ENCODE measurements at places on chromosomes 4 and X.

- no peak for DNase-seq
Measured at GRCh38 chr4:89860971-89861370, 24.0 kb upstream of the SNCA start.

GRCh38 chr4:173332021-173332487 lies 2.1 kb downstream of the HMGB2 start:
- no peak for DNase-seq

DNA sequence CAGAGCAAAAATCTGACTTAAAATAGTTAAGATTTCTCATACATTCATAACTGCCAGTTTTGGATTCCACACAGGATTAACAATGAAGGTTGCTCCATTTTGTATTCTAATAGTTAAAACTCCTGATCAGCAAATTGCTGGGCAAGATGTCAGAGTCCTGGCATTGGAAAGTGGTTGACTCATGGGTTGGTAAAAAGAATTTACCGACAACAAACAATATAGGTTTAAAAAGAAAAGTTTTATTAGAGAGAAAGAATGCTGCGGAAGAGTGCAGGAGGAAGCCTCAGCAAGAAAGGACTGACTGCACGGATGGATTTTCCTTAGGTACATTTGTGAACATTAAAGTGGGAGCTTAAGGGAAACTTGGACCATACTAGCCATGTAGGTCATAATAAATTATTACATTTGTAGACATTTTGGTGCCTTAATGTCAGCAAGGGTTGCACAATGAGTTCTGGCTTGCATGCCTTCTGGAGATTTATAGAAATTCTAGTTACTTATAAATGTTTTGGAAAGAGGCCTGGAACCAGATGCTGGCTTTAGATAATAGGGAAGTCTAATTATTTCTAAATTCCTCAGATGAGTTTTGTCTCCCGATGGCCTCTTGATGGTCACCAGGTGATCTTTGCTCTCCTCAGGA lies 25.4 kb upstream of the IL2 start:
- no peak for DNase-seq

GRCh38 chr4:113730467-113731216 lies 30.9 kb downstream of the CAMK2D start:
- no peak for DNase-seq

GRCh38 chr4:48341776-48342605 lies 662 bp downstream of the SLAIN2 start:
- DNase-seq: no peak

Measured in AG04449 (cell line).